ENCODE measurements at places on chromosomes 2 and 18. TPM values are rescaled to one million over a fixed set of nuclear protein-coding genes. Genes with fewer than 3 reads are reported as not detected.

FIGN gene
- 1.0 TPM for total RNA-seq

GPR17 gene
- 1.0 TPM for total RNA-seq

GCFC2 gene
- 14.1 TPM for total RNA-seq

ANKRD30BL gene
- total RNA-seq: not detected

CDK15 gene
- total RNA-seq: 0.52 TPM

PTH2R gene
- 0.52 TPM for total RNA-seq

KCNG3 gene
- total RNA-seq: under 0.01 TPM

TUBA4B gene
- not detected for total RNA-seq

SFXN5 gene
- 4.7 TPM for total RNA-seq

MYL12A gene
- 694 TPM for total RNA-seq

STK36 gene
- 5.2 TPM for total RNA-seq

All from skeletal muscle tissue (tissue), 5 donors.